ENCODE measurements at places on chromosomes 3 and 15. TPM values are rescaled to one million over a fixed set of nuclear protein-coding genes. Genes with fewer than 3 reads are reported as not detected.

DNA sequence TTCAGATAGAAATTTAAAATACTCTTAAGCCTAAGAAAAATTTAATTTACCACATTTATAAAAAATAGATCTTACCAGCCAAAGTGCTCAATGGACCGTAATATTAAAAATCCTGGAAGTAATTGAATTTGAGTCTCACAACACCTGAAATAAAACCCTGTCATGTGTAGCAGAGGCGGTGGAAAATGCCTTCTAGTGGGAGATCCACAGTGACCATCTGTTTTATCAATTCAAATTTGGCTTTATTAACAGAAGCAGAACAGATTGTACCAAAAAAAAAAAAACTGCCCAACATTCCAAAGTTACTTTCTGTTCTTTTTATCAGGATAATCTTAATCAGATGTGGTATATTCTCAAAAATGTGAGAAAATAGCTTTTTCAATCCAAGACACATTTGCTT lies 71.7 kb downstream of the DMXL2 start:
- no peak for DNase-seq

DNA sequence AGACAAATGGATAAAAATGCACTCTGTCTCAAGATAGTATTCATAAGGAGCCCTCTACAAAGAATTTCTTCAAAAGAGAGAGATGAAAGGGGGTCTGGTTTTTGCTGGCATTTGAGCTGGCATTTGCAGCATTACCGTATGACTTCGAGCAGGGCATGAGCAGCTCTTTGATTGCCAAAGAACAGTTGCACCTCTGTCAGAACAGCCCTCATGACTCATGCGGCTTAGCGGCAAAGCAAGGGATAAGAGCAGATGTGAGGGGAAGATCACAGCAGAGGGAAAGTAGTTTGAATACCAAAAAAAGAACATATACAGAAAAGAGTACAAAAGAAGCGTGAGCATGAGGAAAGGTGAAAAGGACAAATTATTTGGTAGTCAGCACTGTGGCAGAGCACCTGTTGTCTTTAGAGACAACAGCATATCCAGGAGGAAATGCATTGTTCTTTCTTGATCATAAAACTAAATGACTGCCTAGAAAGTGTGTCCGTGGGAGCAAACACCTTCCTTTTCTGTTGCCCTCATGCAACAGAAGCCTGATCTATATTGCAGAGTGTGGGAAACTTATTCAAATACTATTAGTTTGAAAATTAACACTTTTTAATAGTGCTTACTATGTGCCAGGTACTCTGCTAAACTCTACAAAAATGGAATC lies 80.5 kb upstream of the SLC24A5 start:
- DNase-seq = no peak

DNA sequence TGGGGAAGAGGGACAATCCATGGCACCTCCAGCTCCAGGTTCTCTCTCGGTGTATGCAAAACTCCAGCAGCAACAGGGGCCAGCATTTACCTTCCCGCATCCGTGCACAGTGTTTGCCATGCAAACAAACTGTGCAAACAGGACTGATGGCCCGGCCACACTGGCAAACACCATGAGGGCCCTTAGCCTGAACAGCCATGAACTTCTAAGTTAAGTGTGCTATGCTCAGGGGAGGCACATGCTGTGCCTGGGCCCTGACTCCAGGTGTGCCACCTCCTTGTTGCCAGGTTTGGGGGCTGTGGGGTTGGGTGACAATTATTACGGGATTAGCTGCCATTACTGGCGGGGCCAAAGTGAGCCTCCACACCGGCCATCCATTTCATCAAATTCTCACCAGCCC lies 57.5 kb downstream of the CACNA2D2 start:
- DNase-seq = no peak

DNA sequence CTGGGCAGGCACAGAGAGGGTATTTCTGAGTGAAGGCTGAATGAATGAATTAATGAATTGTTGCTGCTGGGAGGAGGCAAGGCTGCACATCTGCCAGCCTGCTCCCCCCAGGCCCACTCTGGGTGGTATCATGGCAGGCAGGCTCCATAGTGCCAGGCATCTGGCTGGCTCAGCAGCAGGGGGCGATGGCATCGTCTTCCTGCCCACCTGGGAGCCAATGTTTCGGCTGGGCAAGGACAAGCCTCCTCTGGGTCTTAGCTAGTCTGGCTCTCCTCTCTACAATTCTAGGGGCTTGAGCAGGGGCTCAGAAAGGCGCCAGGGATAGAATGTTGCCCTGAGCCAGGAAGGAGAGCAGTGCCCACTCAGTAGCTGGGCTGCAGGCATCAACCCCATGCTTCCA lies 1.7 kb upstream of the TLR9 start:
- DNase-seq = no peak

- peak; percentile 73 for DNase-seq
Measured at GRCh38 chr3:127546970-127547733, 43.4 kb downstream of the TPRA1 start.

GRCh38 chr3:30871720-30872119 lies 22.7 kb downstream of the GADL1 start:
- DNase-seq = no peak

- DNase-seq = no peak
Measured at GRCh38 chr3:131762981-131763564, 260.3 kb upstream of the MRPL3 start.

DNA sequence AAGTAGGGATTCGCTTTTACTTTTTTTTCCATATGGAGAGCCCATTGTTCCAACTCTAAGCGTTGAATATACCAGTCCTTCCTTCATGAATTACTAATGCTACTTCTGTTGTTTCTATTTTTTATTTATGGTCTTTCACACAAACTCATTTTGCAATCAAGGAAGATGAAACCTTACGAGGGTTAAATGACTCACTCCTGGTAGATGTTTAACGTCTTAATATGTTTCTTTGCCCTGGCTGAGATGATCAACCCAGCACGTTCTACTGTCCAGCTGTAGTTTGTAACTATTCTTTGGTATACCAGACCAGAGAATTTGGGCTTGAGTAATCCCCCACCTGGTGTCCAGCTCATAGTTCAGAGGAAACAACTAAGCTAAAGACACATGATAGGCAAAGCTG lies 23.1 kb downstream of the CDCP1 start:
- DNase-seq = no peak

The TF gene
- polyA plus RNA-seq = 18.3 TPM

GRCh38 chr3:15205934-15206661 lies at the start of gene CAPN7:
CAPN7 (plus strand) TSS chr3:15206246; CDS start chr3:15206496, 250 bp downstream.
- peak; percentile 99 for DNase-seq

The ALG1L2 gene
- not detected for polyA plus RNA-seq

The CD86 gene
- polyA plus RNA-seq = 0.91 TPM

DNA sequence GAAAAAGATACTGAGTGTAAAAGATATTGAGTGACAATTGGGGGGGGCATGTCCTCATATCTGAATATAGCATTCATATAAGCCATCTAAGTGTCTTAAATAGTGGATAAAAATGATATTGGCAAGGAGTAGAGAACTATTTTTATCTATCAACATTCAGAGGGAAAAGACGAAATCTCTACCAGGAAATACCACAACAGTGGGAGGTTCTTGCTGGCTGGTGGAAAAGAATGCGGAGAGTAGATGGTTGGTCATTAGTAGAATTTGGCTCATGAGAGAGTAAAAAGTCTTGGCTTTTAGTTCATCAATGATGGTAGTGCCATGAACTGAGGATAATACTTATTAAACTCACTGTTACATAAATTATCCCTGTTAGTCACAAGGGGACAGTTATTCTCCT lies 4.8 kb upstream of the TCF12 start:
- DNase-seq = no peak

DNA sequence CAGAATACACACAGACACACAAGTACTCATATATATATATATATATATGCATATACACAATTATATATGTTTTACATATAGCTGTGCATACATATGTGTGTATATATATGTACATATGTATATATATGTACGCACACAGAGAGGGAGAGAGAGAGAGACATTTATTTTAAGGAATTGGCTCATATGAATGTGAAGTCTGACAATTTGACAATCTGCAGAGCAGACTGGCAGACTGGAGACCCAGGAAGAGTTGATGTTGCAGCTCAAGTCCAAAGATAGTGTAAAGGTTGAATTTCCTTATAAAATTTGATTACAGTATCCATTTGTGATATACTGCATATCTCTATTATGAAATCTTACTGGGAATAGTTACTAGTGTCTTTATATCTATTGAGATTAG lies 1330.3 kb upstream of the CADM2 start:
- no peak for DNase-seq

The OSBPL10 gene
- 2.2 TPM for polyA plus RNA-seq

The KBTBD13 gene
- 6.9 TPM for polyA plus RNA-seq

- DNase-seq = no peak
Measured at GRCh38 chr3:137962251-137962650, 47.7 kb upstream of the CLDN18 start.

DNA sequence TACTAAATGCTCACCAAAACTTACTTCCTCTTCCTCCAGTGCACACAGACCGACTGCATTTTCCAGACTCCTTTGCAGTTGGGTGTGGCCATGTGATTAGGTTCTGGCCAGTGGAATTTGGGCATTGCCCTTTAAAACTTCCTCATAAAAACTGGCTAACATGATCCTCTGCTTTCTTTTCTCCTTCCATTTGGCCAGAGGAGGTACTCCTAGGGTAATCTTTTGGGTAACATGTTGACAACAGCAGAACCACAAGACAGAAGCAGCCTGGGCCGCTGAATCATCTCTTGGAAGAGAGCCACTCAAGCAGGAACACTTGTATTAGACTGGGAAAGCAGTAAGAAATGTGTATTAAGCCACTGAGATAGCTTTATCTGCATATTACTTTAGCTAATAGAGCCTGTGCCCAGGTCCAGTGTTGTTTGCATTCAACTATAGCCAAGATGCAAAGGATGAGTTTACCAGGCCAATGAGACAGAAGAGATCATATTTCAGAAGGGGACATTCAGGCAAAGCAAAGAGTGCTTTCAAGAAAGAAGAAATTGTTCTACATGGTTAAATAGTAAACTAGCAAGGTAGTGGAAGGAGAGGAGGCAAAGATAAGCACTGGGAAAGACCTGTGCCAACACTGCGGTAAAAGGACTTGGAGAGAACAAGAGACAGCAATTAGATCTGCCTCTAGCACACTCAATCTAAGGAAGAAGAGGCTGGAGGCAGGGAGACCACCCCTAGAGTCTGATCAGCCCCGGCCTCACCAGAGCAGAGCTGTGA lies 79.8 kb downstream of the PLCH1 start:
- DNase-seq = peak; percentile 75

DNA sequence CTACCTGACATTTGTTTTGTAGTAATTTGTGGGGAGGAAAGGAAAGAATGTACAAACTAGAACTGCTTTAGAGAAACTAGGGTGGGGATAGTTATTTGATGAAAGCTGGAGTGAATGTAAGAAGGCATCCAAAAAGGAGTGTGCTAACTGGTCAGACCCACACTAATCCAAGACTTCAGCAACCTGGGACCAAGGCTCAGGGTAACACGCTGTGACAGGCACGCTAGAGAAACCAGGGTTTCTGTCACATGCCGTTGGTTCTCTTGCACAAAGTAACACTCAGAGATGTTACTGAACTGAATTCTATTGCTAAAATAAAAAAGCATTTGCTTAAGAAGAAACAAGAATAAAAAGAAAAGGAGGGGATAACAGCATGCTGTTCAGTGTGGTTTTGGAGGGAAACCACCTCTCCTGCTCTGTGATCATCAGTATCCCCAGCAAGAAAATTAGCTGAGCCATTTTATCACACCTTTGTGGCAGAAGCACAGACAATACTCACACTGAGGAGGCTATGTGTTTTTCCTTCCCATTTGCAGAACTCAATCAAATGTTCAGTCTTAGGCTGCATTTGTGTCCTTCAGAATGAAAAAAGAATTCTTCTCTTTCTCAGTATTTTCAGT lies 2.8 kb upstream of the CCDC80 start:
- no peak for DNase-seq

The TRIM42 gene
- not detected for polyA plus RNA-seq

- peak; percentile 27 for DNase-seq
Measured at GRCh38 chr3:130759692-130760338, 13.2 kb upstream of the PIK3R4 start.

The MRPL46 gene
- 67.9 TPM for polyA plus RNA-seq

DNA sequence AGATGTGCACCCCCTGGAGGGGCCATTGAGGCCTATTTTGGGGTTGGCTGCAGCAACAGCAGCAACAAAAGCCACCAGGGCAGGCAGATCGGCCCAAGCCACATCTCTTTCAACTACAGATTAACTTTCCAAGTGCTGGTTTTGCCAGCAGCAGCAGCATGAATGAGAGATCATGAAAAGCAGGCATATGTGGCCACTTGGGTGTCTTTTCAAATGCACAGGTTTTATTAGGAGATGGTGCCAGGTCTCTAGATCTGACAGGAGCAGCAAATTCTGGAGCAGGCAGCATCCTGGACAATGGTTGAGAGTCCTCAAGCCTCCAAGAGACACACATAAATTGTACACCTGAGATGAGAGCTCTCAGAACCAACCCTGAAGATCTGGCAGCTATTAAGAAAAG lies 31.7 kb upstream of the CCDC66 start:
- DNase-seq = no peak

The SPTBN5 gene
- 2.3 TPM for polyA plus RNA-seq
